SHP77 treated with DMSO at 0.1 percent for 48 hours (cell line): ENCODE measurements at places on chromosomes 4 and X.

DNA sequence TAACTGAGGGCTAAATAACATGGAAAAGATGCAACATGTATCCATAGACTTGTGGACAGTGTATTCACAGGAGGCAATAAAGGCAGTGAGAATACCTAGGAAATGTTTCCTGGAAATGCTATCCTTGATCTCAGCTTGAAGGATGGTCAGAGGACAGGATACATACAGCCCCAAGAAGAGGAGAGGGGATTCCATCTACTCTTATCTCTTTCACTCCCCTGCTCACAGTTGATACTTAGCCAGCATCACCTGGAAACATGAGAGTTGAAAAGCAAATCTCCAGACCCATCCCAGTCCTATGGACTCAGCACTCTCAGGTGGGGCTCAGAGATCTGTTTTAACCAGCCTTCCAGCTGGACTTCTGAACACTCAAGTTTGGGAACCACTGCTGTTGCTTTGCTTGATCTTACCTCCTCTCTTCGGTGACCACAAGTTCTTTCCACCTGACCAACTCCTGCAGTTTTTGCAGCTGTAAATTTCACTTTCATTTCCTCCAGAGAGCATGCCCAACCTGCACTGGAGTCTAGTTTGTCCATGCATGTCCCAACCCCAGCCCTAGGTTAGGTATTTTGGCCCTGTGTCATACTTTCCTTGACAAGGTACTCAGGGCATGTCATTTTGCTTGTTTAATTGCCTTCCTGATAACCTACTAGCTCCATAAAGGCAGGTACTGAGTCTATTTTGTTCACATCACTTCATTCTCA, 10.4 kb downstream of the RELL1 start:
- no peak for DNase-seq

- DNase-seq = no peak
These were observed 68.7 kb downstream of the ENPP6 start for GRCh38 chr4:184148738-184149637.

DNA sequence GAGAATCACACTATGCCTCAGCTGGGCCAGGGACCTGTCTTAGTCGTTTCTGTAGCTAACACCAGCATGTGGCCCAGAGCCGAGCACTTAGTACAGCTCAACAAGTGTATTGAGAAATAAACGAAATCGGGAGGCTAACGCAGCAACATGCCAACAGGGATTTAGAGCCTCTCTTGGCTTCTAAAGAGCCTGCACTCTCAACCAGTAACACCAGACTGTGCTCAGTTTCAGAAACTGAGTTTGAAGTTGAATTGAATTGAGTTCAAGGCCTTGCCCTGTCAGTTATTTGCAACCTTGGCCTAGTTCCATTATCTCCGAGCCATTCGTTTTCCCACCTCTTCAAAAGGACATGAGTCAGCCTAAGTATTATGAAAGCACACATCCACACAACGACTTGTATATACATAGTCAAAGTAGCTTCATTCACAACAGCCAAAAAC, 71.3 kb upstream of the LDB2 start:
- no peak for DNase-seq

DNA sequence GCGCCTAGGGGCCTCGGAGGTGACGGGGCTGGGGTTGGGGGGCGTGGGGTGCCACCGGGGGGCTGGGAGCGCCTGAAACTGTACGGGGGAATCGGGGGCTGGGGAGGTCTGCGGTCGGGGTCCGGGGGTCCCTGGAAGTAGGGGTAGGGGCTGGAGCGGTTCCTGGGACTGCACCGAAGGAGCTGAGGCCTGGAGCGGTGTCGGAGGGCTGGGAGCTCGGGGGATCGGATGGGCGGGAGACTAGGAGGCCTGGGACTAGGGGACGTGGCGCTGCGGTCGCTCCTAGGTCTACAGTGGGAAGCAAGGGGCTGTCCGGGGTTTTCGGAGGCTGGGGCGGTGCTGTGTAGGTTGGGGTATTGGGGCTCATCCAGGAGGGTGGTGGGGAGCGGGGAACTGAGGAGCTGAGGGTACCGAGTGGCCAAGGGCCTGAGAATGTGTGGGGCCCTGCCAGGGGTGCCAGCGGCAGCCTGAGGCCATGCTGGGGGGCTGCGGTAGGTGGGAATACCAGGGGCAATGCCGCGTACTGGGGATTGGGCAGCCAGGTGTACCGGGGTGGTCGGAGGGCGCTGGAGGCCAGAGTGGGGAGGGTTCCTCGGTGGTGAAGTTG, 562 bp downstream of the AKAP17A start:
- DNase-seq = no peak

DNA sequence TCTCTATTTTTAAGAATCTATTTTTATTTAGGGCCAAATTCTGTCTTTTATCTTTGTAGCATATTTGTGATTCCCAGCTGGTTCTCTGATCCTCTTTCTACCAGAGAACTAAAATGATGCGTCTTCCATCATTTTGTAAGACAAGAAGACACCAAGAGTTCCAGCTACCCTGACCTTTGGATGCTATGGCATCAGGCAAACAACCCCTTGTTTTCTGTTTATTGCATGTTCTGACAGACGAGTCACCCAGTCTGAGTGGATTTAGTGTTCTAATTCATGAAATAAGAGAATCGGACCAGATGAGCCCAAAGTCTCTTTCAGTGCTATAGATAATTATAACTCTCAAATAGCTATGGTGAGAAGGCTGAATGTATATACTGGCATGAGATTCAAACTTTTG, 69.7 kb downstream of the ZFYVE28 start:
- no peak for DNase-seq

DNA sequence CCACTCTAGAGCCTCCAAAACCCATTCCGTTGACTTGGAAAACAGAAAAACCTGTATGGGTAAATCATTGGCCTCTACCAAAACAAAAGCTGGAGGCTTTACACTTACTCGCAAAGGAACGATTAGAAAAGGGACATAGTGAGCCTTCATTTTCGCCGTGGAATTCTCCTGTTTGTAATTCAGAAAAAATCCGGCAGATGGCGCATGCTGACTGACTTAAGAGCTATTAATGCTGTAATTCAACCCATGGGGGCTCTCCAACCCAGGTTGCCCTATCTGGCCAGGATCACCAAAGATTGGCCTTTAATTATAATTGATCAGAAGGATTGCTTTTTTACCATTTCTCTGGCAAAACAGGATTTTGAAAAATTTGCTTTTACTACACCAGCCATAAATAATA, 60.8 kb downstream of the ZNF732 start:
- DNase-seq = no peak

DNA sequence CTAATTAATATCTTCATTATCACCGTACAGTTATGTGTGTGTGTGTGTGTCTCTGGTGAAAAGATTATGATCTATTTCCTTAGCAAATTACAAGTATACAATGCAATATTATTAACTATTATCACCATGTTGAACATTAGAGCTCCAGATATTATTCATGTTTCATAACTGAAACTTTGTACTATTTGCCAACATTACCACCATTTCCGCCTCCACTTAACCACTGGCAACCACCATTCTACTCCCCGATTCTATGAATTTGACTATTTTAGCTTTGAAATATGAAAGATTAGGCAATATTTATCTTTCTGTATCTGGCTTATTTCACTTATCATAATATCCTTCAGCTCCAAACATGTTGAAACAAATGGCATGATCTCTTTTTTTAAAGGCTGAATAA, 717.9 kb downstream of the ARAP2 start:
- no peak for DNase-seq
